ENCODE measurements at places on chromosomes 5 and 9.

DNA sequence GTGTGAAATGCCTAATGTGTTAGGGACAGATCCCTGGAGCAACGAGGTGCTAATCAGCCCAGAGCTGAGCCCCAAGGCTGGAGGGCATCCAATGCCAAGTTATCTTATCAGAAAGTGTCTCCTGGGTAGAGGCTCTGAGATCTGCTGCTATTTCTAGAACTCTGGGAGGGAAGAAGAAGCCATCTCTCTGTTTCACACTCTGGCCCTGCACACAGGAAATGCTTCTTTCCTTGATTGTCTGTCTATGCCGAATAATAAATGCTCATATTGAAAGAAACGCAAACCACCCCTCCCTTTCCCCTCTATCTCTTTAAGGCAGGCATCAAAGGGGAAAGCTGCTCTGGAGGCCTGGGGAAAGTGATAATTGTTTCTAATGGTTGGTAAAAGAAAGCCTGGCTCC, 166.7 kb downstream of the PAPPA start:
- no peak for DNase-seq

DNA sequence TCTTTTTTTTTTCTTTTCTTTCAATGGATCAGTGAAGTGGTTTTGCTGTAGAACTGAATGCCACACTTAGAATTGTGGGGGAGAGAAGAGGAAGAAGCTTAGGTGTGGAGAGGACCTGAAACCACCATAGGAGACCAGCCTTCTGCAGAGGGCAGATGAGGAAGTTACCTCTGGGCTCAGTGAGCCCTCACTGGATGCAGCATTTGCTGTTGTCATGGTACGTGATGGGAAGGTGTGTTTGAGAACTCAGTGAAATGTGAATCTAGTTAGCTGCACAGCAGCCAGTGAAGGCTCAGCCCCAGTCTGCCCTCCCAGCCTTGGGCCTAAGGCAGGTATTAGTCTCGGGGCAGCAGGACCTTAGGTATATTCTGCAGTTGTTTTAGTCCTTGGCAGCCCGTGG, 17.5 kb downstream of the CYFIP2 start:
- DNase-seq: no peak

- DNase-seq: no peak
These were observed 29.7 kb upstream of the GLDC start for GRCh38 chr9:6675268-6675667.

DNA sequence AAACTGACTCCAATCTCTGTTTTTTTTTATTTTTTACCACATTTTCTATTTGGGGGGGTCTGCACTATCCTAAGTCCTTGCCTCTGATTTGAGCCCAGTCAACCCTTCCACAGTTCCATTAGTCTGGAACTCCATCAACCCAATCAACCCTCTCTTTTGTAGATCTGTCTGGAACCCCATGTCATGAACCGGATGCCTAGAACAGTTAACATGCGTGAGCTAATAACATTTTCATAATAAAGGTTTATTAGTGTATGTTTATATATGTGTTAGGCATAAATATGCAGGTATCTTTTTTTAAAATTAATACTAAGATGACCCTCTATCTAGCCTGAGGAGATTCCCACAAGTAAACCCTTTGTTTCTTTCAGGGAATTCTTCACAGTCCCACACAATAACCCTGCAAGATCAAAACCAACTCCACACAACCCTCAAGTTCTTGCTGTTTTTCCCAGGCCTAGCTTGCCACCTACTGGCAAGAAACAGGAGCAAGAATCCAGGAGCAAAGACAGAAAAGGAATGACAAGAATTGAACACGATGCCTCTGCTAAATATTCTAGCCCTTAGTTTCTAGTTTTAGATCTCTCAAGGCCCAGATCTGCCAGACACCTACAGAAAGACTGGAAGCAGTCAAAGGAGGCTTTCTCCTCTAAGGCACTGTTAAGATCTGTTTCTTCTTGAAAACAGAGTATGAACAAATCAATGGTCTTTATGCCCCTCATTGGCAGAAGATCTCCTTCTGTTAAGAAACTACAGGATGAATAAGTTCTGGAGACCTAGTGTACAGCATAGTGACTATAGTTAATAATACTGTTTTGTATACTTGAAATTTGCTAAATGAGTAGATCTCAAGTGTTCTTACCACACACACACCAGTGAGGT, 100.4 kb downstream of the TRIM36 start:
- no peak for DNase-seq

DNA sequence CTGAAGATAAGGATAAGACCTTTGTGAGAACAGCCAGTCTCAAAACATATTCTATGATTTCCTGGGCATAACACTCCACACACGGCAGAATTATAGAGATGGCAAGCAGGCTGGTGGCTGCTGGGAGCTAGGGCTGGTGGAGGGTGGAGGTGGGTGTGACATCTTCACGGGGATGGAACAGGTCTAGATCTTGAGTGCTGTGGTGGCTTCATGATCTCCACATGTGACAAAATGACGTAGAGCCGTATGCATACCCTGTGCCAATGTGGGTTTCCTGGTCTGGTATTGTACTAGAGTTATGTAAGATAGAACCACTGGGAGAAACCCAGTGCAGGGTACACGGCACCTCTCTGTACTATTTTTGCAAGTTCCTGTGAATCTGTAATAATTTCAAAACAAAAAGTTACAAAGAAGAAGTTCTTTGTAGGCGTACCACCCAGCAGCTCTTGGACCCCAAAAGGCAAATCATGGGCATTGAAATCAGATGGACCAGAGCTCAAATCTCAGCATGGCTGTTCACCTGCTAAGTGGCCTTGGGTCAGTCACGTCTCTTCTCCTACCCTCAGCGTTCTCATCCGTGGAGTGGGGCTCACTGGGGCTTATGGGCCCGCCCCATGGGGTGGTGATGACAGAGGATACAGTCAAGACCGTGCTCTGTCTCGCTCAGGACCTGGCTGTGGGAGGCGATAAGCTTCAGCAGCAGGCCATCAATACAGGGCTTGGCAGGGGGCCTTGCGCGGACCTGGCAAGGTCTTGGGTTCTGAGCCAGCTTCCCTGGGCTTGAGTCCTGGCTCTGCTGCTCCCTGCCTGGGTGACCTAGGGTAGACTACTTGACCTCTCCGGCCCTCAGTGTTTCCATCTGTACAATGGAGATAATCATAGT, 74.7 kb upstream of the UNC5A start:
- no peak for DNase-seq

DNA sequence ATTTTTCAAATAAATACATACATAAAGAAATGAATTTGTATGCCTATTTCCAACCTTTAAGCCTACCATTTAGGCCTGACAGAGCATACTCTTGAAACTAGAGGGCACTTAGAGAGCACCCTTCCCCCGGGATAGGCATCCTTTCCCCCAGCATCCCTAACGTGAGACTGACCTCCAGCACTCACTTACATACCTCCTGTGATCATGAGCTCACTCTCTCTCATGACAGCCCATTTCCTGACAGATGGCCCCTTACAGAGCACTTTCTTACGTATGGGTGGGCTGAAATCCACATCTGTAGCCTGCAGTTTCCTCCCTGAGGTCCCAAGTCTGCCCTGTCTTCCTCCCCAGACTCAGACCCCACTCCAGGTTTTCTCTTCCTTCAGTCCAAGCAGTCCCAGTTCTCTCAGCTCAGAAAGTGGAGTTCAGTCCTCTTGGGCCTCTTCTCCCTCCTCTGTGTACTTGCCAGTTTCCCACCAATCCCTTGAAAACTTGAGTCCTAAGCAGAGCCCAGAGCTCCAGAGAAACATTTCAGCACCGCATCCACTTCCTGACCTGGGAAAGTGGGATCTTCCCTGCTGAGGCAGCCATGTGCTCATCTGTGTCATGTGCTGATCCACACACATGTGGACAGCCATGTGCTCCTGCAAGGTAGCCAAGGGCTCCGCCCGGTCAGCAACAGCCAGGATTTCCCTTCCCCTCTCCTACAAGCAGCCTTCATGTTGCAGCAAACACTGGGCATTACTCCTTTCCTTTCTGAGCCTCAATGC, 2.2 kb upstream of the CDX1 start:
- DNase-seq: no peak

DNA sequence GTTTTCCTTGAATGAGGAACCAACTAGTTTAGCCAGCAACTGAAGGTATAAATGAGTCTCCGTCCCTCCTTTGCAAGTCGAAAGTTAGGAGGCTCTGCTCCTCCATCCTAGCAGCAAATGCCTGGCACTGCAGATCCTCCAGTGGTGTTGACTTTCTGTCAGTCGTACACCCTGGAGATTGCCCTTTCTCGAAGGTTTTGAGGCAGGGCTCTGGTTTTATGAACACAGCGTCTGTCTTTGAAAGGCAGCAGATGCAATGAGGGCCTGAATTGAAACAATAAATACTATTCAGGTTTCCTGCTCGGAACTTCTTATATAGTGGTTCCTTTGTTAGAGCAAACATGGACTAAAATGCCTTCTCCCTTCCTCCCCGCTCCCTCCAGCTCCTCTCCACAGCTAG, 284.0 kb downstream of the TMEM38B start:
- no peak for DNase-seq

GRCh38 chr9:127570533-127571111, 41.5 kb upstream of the STXBP1 start:
- DNase-seq: no peak

DNA sequence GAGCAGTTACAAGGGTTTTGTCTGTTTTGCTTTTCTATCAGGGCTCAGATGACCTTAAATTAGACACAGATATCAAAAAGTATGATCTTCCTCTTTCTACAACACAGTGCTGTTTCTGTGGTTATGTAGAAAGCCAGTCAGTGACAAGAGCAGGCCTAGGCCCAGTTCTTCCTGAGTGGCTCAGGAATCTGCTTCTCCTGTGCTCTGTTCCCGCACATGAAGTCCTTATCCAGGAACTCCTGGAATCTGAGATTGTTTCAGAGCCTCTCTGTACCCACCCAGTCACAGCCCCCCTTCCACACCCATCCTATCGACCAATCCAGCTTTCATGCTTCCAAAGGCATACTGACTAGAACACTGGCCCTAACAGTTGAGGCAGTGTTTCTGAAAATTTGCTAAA, 40.4 kb upstream of the SMU1 start:
- DNase-seq: no peak

DNA sequence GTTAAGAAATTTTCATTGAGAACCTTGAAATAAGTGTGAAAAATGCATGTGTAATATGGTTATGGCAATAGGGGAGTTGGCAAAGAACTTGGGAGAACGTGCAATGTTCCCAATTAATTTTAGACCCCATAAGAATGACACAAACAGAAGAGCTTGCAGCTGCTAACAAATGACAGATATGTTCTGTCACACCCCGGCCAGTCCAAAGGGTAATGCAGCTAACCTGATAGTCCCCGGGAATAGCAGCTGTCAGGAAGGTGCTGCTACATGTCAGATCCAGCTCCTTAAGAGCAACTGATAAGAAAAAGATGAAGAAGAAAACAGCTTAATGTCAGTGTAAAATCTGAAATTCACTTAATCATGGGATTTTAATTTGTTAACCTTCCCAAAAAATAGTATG, 30.4 kb downstream of the SEMA5A start:
- DNase-seq: no peak

GRCh38 chr5:91910247-91910646, 527.1 kb upstream of the ARRDC3 start:
- DNase-seq: no peak

- DNase-seq: no peak
These were observed 2218.5 kb downstream of the MAT2B start for GRCh38 chr5:165723931-165724330.

DNA sequence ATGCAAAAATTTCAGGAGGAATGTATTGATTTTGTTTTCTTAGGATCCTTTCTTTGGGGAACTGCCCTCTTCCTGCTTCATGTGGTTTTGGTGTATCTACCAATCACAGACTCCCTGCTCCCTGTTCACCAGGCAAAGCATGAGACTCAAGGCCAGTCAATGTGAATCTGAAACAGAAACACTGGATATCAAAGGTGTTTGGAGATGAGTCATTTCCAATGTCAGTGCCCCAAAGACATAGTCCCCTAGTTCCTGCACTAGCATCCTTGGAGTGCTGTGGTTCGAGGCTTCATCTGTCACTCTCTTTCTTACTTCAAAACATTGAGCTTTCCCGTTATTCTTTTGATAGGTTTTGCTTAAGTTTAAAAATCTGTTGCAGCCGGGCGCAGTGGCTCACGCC, 8.1 kb downstream of the PPP3R2 start:
- no peak for DNase-seq

DNA sequence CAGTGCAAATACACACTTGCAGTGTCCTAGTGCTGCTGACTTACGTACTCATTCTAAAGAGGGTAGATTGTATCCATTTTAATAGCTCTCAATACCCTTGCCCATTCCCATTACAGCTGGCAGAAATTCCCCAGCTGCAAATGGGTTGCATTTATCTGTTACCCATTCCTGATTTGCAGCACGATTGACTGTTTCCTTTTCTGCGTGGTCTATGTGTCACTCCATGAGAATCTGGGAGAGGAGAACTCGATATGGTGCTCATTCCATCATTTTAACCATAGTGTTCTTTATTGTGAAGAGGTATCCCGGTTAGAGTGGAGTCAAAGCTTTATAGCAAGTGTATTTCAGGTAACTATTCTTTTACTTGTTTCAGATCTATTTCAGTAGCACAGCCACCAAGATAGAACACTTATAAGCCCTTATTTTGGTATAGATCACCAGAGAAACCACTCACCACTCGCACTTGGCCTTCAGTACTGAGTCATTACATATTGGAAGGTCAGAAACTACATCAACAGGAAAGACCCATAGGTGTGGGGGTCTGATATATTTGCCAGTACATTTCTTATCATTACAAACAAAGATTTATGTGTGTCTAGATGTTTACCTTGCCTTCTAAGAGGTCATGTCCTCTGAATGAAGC, 139.5 kb downstream of the MUSK start:
- no peak for DNase-seq

DNA sequence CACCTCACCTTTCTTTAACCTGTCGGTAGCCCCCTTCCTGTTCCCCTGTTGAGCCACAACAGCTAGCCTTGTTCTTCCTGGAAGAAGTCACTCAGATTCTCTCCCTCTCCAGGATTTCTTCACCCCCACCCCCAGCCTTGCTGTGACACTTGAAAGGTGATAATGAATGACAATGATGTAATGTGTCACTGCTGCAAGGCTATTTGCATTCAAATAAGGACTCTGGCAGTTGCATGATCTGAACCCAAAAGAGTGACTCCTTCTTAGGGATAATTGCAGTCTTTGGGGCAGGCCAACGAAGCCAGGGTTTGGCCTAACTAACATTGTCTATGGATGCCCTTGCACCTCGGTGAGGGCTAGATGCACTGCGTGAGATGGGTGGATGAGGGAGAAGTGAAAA, 154.4 kb upstream of the CLINT1 start:
- no peak for DNase-seq

- no peak for DNase-seq
These were observed 80.1 kb upstream of the ITGA1 start for GRCh38 chr5:52707616-52708015.

DNA sequence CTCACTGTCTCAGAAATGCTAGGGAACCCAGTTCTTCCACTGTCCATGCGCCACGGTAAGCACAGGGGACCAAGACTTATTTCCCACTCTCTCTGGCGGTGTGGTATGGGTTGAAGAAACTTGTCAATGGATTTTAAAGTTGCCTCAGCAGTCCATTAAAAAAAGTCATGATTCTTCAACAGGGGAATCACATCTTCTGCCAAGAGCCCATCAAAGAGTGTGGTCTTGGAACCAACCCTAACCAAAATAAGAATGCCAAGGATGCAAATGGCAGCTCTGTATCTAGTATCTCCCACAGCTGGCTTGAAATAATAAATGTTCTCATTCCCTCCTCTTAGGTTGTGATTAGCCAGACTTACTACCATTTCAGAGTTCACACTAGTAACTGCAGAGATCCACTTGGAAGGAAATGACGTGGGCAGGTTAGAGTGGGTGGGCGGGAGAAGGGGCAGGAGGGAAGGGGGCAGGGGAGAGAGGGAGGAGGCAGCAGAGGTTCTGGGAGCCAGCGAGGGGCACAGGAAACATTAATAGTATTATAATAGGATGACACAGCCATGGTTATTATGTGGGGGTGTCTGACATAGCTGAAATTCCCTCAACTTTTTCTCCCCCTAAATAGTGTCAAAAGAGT, 17.6 kb downstream of the PTCH1 start:
- DNase-seq: no peak
